ENCODE measurements at places on chromosomes 1 and 21.

- no peak for DNase-seq
These were observed 26.8 kb downstream of the TMPRSS2 start for GRCh38 chr21:41481191-41481590.

- DNase-seq: no peak
These were observed 120.1 kb downstream of the SEC16B start for GRCh38 chr1:177849579-177850290.

- DNase-seq: no peak
These were observed 228.8 kb downstream of the HHAT start for GRCh38 chr1:210557426-210558077.

GRCh38 chr21:42582787-42583476, 69.3 kb downstream of the SLC37A1 start:
- no peak for DNase-seq

DNA sequence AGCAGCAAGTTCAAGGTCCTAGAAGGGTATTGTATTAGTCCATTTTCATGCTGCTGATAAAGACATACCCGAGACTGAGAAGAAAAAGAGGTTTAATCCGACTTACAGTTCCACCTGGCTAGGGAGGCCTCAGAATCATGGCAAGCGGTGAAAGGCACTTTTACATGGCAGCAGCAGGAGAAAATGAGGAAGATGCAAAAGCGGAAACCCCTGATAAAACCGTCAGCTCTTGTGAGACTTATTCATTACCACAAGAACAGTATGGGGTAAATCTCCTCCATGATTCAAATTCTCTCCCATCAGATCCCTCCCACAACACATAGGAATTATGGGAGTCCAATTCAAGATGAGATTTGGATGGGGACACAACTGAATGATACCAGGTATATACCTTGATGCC, 409.5 kb downstream of the NTNG1 start:
- DNase-seq: no peak

DNA sequence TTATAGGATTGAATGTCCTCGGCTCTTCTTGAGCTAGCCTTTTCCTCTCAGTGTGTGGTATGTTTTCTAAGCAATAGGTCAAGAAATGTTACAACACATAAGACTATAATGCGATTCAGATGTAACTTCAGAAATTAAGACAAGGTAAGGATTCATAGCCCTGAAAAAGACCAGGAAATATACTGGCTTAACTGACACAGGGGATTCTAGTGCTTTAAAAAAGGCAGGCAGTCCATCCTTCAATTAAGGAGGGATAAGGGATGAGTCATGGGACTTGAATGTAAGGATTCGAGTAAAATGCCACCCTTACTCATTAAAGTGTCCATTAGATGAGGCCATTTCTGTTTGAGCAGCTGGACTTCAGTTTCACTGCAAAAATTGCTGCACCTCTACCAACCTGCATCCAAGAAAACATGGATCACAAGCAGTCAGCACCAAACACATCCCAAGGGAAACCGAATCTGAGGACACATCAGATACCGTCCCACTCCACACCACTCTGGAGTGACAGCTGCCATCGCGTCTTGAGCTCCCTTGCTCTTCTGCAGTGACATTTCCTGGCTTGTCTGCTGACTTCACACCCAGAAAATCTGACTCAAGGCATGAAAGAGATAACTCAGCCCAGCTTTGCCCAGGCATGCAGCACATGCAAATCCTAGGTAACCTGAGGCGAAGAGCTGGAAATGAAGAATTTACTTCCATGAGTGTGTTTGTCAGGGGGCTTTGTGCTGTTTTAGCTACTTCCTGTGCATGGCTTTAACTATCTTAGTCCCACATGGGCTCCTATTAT, 37.8 kb downstream of the NGF start:
- no peak for DNase-seq

DNA sequence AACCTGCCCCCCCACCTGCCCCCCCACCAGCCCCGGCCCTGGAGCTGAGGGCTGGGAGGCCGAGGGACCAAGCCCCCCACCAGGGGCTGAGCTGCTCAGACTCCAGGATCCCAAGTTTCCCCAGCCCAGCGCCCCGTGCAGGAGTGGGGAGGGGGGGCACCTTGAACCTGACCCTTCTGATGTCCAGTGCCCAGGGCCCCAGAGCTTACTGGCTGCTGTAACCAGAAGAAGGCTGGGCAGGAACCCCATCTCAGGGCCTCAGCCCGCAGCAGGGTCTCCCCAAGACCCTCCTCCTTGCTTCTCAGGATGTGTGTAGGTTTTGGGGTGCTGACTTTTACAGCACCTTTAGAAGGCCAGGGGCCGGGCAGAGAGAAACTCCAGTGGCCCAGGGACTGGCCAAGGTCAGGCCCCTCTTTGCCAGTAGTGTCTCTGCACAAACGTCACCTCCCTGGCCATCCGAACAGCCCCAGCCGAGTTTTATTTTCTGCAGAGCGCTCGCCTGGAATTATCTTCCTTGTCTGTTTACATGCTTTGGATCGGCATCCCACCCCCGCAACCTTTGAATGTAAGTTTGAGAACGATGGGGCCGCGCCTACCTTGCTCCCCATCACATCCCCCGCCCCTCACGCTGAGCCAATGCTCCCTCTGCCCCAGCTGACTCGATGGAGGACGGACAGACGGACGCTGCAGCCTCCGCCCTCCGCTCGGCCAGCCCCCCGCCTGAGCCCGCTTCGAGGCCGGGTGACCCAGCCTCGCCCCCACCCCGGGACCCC, 70.1 kb upstream of the CASZ1 start:
- no peak for DNase-seq

GRCh38 chr1:94039514-94039870, 81.5 kb downstream of the ABCA4 start:
- no peak for DNase-seq

DNA sequence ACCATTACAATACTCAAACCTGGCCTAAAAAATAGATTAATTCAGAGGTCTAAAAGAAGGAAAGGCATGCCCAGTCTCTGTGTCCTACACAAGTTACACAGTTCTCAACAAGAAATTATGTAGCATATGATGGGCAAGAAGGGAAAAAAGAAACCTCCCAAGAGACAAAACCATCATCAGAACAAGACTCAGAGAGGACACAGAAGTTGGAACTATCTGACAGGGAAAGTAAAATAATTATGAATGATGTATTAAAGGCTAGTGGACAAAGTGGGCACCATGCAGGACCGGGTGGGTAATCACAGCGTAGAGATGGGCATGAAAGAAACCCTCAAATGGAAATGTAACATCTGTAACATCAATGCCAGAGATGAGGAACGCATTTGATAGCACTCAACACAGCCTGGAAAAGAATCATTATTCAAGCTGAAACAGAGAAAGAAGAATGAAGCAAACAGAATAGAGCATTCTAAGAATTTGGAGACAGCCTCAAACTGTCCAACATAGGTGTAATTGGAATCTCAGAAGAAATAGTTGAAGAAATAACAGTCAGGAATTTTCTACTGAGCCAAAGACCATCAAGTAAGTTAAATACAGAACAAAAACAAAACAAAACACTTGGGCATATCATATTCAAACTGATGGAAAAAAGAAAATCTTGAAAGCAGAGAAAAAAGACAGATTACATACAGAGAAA, 29.7 kb downstream of the PER3 start:
- no peak for DNase-seq

DNA sequence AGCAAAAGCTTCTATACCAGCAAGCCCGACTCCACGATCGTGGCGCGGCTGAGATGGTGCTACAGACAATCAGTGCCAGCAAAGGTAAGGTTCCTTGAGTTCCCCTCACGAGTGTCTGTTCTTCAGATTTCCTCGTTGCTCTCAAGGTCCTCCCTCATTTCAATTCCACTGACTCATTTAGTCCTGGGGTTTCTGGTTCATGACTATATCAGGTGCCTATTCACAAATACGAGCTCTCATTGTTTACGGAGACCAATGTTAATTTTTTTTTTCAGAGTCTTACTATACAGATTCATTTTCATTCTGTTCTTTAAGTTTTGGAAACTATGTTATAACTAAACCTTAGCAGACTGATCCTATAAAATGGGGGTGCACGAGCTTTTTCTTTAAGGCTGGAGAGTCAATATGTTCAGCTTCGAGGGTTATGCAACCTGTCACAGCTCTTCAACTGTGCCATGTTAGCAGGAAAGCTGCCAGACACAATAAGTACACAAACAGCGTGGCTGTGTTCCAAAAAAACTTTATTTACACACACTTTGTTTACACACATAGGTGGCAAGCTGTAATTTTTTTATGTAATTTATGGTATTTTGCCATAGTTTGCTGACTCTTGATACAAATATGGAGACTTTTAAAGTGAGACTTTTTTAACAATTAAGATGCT, 134.3 kb downstream of the ZP4 start:
- DNase-seq: no peak

DNA sequence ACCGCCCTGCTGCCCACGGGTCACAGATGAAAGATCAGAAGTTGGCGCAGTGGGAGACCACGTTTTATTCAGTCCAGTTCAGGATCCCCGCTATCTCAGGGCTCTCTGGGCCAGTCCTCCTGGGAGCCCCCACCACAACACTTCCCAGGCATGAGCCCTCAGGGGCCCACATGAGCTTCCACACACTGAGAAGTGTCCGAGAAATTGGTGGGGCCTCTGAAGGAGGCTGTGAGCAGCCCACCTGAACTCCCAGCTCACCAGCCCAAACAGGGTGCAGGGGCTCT, 12.1 kb downstream of the TRIM46 start:
- DNase-seq: no peak

DNA sequence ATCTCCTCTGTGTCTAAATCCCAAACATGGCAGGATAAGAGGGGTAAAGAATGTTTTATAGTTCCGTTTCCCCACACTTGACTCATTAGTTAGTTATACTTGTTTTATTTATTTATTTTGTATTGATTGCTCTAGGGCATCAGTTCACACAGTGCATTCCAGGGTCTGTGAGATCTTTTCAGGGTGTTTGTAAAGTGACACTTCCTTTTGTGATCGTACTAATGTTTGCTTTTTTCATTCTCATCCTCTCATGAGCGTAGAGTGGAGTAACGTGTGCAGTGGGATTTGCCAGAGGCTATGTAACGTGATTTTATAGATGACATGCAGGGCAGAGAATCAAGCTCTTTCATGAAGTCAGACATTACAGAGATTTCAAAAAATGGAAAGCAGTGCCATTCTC, 103.2 kb downstream of the SCCPDH start:
- no peak for DNase-seq

DNA sequence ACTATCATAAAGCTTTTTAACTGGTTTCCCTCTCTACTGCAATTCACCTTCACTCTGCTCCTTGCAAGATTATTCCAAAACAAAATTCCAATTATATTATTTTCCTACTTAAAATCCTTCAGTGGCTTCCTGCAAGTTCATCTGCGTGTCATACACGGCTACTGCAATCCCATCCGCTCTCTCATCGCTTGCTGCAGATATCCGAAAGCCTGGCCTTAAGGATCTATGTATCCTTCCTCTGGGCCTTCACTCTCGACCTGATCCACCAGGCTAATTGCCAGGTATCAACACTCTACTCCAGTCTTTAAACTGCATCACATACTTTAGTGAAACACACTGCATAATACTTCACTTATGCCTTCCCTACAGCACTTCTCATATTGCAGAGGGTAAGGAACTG, 44.0 kb downstream of the VAV3 start:
- DNase-seq: no peak

- DNase-seq: no peak
These were observed 35.0 kb upstream of the TMEM51 start for GRCh38 chr1:15118579-15118978.

DNA sequence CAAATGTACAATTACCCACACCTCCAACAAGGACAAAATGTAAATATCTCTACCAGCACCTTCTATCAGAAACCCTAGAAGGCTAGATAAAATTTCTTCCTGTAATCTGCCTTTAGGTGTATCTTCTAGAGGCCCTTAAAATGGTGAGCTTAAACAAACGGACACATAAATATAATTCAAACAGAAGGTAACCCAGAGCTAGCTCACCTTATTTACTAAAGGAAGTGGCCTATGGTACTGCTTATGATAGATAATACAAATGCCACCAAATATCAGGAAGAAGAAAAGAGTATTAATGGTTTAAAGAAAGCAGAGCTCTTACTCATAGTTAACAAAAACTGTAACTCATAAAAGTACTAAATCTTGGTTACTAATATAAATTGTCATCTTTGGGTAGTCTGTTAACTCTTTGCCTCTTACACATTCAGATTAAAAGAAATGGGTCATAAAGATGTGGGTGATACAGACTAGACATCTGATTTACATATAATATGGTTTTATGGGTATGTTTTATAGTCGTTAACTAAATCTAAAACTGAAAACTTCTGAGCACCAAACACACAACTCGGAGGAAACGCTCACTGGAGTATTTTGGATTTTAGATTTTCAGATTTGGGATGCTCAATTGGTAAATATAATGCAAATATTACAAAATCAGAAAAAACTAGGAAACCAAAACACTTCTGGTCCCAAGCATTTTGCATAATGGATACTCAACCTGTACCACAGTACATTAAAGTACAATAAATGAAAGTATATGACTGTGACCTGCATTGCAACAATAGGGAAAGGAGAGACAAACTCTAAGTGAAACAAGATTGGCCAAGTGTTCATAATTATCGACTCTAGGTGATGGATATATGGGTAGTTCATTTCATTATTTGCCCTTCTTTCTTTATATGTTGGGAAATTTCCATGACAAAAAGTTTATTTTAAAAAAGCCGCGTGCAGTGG, 23.2 kb downstream of the TRIT1 start:
- no peak for DNase-seq

DNA sequence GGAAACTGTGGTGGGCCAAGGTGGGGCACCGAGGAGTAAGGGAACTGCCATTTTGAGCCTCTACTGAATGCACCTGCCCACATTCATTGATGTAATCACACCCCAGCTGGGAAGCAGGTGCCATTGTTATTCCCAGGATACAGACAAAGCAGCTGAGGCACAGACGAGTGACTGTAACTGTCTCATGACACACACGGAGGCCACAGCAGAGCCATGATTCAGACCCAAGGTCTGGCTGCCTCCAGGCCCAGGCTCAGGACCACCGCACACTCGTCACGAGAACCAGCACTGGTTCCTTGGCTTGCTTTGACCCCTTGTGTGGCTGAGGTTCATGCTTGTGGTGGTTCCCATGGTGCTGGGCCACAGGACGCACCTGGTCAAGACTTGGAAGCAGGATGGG, 45.6 kb upstream of the CLIC4 start:
- DNase-seq: no peak
